ENCODE measurements at places on chromosomes 7 and 10.
A peak's percentile ranks its signal among the peaks of the same experiment; 100 is the strongest.

DNA sequence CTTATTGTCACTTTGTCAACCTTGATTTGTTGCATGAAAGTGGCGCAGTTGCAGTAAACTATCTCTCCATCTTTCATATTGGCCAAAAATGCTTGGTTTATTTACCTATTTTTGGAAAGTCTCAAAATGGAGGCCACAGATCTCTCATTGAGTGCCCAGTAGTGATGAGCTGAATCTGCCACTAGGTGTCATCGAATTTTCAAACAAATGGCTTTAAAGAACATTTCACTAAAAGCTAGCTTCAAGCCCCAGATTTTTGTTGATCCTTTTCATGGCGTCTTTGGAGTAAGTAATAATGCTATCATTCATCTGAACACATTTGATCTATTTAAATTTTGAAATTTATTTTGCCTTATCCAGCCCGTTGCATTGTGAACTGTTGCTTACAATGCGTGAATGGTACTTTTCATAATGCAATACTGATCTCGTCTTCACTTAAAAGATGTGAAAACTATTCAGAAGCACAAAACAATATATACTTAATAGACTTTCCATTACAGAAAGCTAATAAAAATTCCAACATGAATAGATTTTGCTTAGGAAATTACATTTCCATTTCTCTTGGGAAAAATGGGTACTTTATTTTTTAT lies 236.2 kb downstream of the DNAJB9 start:
- peak; percentile 7 for DNase-seq

DNA sequence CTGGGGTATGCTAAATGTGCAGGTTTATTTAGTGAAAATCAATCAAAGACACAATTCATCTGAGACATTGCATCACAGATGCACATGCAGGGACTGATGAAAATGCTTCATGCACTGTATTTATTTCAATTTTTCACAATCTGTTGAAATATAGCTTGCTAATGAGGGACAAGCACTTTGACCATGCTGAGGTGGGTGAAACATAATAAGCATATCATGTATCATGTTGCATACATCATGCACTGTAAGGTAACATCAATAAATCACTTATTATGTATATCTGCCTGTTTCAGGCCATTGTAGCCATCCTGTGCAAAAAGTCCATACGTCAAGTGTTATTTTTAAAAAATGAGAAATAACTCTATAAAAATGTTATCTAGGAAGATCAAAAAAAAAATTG lies 426.9 kb upstream of the PCDH15 start:
- DNase-seq, result no peak

DNA sequence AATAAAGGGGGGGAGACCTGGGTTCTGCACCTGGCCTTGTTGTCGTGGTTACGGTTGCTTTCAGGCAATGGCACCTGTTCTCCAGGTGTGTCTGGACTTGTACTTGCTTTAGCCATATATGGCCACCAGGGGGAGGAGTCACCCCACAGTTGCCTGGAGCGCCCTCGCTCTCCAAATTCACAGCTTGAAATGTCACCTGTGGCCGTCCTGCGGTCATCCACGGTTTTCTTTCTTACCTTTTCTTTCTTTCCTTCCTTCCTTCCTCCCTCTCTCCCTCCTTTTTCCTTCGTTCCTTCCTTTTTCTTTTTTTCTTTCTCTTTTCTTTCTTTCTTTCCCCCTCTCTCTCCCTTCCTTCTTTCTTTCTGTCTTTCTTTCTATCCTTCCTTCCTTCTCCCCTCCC lies 157.2 kb upstream of the ZNF92 start:
- DNase-seq, result peak; percentile 84

DNA sequence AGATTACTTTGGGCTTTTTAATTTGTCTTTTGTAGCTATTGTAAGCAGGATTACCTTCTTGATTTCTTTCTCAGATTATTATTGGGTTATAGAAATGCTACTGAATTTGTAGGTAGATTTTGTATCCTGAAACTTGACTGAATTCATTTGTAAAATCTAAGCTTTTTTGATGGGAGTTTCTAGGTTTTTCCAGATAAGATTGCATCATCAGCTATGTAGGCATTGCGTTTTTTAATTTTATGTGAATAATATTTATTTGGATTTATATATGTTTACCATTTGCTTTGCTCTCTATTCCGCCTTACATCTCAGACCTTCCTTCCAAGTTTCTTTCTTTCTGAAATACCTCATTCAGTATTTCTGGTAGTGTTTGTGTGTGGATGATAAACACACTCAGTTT lies 351.7 kb upstream of the ANKRD30A start:
- DNase-seq, result no peak

- no peak for DNase-seq
Measured at GRCh38 chr7:106290319-106290718, 5.5 kb upstream of the NAMPT start.

DNA sequence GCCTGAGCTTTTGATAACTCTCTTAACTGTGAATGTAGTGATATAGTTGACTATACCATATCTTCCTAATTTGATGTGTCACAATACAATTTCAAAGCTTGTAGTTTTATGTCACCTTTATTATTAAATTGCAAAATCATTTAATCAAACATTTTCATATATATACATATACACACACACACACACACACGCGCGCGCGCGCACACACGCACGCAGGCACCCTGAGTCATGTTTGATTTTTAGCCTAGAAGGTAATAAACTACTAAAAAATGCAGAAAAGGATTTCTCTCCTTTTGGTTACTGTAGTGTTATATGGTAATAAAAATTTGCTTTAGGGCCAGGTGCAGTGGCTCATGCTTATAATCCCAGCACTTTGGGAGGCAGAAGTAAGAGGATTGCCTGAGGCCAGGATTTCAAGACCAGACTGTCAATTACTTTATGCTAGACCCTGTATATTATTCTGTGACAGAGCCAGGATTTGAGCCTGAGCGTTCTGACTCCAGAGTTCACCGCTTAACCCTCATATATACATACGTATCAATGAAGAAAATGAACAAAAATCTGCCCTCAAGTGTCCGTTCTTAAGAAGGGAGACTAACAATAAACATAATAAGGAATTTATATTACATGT lies 89.6 kb downstream of the PODXL start:
- no peak for DNase-seq

Data from SW480 (cell line).